Progenitor cell of endocrine pancreas (in vitro differentiated cells): ENCODE measurements at places on chromosomes 11 and 22. TPM values are rescaled to one million over a fixed set of nuclear protein-coding genes. Genes with fewer than 3 reads are reported as not detected.
A peak's percentile ranks its signal among the peaks of the same experiment; 100 is the strongest.

The RFPL3 gene
- total RNA-seq = not detected in 2 replicates

The PDGFD gene
- 7.8 and 8.0 TPM in 2 replicates for total RNA-seq

The FAT3 gene
- 11.9 and 16.4 TPM in 2 replicates for total RNA-seq

The PRG2 gene
- total RNA-seq = not detected in 2 replicates

- peaks cover 3% of the 10 kb centered on the region for H3K27me3 ChIP-seq
- no peak overlapping the region for H3K27ac ChIP-seq
- H3K4me1 ChIP-seq = no peaks in the 10 kb centered on the region
- H3K36me3 ChIP-seq = peaks cover 1% of the 10 kb centered on the region
Observed at GRCh38 chr11:43969543-43969942, 27.1 kb downstream of the C11orf96 start.

DNA sequence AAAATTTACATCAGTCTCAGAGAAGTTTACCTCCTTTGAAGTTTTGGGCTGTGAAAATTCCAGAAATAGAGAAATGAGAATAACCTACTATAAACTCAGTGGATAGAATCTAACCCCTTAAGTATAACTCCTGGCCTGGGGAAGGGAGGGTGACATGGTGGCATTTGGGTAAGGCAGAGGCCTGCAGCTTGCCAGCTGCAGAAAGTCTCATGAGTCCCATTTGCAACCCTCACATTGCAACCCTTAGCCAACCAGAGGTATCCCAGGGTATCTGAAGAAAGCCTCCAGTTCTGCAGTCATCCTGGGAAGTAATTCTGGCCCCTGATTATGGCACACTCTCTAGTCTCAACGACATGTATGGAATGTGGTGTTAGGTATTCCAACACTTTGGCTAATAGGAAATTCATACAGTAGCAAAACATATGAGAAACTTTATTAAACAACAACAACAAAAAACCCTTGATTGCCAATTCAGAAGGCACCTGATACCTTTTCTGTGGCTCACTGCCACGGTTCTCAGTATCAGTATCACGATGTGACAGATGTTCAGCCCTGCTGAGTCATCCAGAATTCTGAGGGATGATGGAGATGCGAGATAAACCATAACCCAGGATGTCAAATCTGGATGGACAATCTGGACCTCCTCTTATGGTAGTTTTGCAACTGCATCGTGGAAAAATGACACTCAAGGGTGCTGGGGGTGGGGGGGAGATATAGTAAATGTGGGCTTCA is 743.4 kb downstream of the NELL1 start:
- H3K27ac ChIP-seq = no peak overlapping the region
- H3K36me3 ChIP-seq = no peaks in the 10 kb centered on the region
- no peak for DNase-seq
- no peaks in the 10 kb centered on the region for H3K4me1 ChIP-seq
- no peaks in the 10 kb centered on the region for H3K27me3 ChIP-seq

- DNase-seq = no peak
- H3K4me3 ChIP-seq = no peak overlapping the region
- H3K36me3 ChIP-seq = peaks cover 23% of the 10 kb centered on the region
- H3K27me3 ChIP-seq = no peaks in the 10 kb centered on the region
- H3K4me1 ChIP-seq = no peaks in the 10 kb centered on the region
- peak overlapping the region; percentile 39 for H3K27ac ChIP-seq
Observed at GRCh38 chr11:67213178-67213621, 53.1 kb upstream of the GRK2 start.

DNA sequence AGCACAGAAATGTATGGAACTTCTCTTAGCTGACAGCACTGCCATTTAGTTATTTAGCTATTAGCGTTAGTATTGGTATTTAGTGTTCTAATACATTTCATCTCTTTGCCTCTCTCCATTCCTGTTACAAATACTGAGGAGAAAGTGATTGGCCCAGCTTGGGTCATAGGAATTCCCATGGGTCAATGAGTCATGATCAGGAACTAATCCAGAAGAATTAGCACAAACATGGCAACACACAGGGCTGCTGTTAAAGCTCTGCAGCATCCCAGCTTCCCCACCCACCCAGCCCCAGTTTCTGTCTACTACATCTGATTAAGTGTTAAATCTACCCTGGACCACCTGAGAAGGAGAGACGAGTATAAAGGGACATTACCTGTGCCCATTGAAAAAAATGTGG is 36.1 kb downstream of the PDGFD start:
- H3K27ac ChIP-seq = no peak overlapping the region
- no peak for DNase-seq
- no peaks in the 10 kb centered on the region for H3K27me3 ChIP-seq
- H3K36me3 ChIP-seq = no peaks in the 10 kb centered on the region
- H3K4me1 ChIP-seq = no peaks in the 10 kb centered on the region
- H3K4me3 ChIP-seq = no peak overlapping the region

DNA sequence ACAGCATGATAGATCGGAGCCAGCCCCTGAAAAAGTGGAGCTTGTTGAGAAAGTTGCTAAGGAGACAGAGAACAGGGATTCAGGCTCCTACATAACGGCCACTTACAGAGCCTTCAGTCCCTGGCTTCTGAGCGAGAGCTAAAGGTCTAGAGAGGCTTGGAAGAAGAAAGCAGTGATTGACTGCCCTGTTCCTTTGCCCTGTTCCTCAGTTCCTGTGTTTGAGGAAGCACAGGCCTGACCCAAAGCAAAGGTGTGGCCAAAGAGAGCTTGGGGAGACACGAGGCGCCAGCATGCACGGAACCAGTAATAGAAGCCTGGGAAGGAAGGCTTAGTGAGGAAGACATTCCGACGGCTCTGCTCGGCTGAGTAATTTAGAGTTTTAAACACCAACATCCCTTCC is 74.1 kb upstream of the CSNK2A3 start:
- no peak for DNase-seq
- no peak overlapping the region for H3K4me3 ChIP-seq
- no peak overlapping the region for H3K27ac ChIP-seq
- H3K4me1 ChIP-seq = peaks cover 5% of the 10 kb centered on the region

- no peaks in the 10 kb centered on the region for H3K36me3 ChIP-seq
- no peak overlapping the region for H3K4me3 ChIP-seq
- DNase-seq = no peak
- peaks cover 30% of the 10 kb centered on the region for H3K27me3 ChIP-seq
- H3K4me1 ChIP-seq = no peaks in the 10 kb centered on the region
Observed at GRCh38 chr11:132361011-132361550, 990.7 kb downstream of the NTM start.

- H3K36me3 ChIP-seq = no peaks in the 10 kb centered on the region
- no peak overlapping the region for H3K27ac ChIP-seq
- H3K4me1 ChIP-seq = no peaks in the 10 kb centered on the region
- H3K27me3 ChIP-seq = peaks cover 60% of the 10 kb centered on the region
Observed at GRCh38 chr11:2474059-2474901, 29.5 kb downstream of the KCNQ1 start.
